ENCODE measurements at places on chromosomes 4 and X.

DNA sequence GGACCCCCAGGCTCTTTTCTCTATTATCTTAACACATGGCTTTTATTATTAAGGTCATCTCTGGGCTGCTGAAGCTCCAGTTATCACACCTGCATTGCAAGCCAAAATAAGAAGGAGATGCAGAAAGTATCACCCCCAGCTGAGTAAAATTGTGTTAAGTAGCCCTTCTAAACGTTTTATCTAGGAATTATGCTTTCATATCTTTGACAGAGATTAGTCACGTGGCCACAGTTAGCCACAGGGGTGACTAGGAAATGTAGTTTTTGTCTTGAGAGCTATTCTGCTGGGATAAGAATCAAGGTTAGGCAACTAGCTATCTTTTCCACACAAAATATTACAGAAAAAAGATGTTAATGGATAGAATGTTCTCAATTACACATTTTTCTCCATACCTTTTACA, 102.1 kb downstream of the ANXA3 start:
- DNase-seq, result no peak

DNA sequence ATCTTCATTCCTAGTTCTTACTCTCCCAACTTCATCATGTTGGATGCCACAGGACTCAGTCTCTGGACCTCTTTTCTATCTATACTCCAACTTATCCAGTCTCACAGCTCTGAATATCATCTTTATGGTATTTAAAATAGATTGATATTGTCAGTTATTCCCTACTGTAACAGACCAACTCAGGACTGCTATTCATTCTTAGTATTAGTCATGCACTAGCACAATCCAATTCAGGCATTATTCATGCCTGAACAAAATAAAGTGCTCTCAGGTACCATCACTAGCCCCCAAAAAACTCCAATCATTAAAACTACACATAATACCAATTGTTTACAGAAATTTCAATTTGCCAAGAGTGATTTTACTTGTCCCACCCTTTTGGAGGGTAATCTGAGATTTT, 37.7 kb downstream of the FRYL start:
- no peak for DNase-seq

DNA sequence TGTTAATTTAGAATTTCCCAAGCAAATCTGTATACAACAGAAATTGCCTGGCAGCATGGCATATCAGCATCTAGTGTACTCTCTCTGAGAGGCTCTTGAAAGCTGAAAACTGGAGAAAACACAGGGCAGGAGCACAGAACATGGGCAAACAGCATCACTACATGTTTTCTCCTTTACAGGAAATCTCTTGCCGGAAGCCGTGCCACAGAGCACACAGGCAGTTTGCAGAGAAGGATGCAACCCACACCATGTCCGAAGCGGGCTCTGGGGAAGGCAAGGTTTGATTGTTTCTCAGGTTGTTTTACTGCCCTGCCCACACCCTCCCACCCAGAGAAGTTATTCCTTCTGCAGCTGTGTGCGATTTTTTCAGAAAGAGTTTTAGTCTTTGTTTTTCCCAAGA, 41.1 kb upstream of the FAM9C start:
- DNase-seq, result no peak

DNA sequence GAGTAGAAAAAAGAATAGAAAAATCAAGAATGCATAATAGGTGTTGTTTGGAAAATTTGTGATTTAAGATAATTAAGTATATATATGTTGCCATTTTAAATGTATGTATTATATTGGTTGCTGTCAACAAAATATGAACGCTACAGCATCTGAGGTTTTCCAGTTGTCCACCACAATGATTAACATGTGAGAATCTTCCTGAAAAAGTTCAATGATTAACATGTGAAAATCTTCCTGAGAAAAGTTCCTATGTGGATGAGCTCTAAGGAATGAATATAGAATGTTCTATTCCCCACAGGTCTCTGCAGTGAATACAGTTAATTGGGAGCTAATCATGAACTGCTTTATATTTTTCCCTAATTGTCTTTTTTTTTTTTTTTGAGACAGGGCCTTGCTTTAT, 214.7 kb downstream of the CBR4 start:
- no peak for DNase-seq

- DNase-seq, result no peak
Measured at GRCh38 chr4:153809307-153809706, 20.4 kb upstream of the SFRP2 start.

DNA sequence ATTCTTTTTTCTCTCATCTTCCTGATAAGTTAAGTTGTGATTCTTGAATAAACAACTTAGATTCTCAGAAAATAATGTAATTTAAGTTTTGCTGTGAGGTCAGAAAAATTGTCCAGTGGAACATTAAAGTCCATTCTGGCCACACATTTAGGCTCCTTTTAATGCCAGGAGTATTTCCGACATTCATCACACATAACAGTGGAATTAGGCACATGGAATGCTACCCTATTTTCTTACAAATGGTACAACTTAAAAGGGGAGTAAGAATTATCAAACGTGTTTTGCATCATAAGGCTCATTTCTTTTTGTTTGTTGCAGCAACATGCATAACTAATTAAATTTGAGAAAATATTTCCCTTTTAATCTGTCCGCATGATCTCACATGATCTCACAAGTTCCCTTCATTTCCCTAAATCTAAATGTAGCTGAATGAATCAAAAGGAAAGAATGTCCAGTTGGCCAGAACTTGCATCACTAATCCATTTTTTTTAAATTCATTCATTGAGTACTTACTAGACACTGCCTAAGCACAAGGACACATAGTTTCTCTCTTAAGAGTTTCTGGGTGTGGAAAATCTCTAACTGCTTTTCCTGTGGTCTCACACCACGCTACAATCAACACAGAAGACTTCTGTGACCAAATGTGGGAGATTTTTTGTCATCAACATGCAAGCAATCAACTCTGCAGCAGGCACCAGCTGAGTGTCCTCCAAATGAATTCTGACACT, 22.0 kb downstream of the SPARCL1 start:
- no peak for DNase-seq

GRCh38 chr4:146550161-146550560, 28.4 kb upstream of the SLC10A7 start:
- no peak for DNase-seq

DNA sequence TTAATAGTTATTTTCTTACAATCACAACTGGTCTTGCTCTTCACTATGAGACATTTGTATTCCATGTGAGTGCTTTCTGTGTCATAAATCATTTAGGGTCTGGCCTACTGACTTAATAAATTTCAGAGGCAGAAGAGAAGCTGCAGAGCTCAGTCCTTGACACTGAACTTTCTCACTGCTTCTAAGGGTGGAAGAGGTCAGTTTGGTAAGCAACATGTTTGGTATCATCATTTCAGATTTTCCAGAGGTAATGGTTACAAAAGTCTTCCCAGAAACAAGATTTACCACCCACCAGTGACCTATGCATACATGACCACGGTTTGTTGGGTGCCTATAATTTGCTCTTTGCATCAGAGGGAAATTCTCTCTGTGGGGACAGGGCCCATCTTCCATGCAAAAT, 148.6 kb downstream of the NR3C2 start:
- DNase-seq, result no peak

DNA sequence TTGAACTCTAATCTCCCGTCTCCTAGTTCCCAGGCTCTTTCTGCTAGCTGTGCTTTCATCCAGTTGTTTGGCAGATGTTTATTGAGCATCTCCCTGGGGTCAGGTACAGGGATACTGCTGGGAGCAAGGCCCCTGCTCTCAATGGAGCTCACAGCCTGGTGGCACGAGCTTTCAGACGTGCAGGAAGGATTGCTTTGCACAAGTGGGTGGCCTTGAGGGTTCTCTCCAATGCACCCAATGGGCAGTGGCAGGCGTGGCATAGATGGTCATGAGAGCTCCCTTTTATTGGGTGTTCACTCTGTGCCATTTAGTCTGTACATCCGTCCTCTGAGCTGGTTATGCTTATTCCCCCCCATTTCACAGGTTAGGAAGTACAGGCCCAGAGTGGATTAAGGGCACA, 235.2 kb downstream of the EVC2 start:
- no peak for DNase-seq

- DNase-seq, result no peak
Measured at GRCh38 chr4:636628-637159, 11.3 kb downstream of the PDE6B start.

GRCh38 chr4:68773699-68774098, 42.1 kb upstream of the UGT2B10 start:
- DNase-seq, result no peak

GRCh38 chr4:79854856-79855502, 218.1 kb downstream of the ANTXR2 start:
- no peak for DNase-seq
